Thymus (tissue), 14 donors: ENCODE measurements at places on chromosomes 16 and 17. TPM values are rescaled to one million over a fixed set of nuclear protein-coding genes. Genes with fewer than 3 reads are reported as not detected.

DNA sequence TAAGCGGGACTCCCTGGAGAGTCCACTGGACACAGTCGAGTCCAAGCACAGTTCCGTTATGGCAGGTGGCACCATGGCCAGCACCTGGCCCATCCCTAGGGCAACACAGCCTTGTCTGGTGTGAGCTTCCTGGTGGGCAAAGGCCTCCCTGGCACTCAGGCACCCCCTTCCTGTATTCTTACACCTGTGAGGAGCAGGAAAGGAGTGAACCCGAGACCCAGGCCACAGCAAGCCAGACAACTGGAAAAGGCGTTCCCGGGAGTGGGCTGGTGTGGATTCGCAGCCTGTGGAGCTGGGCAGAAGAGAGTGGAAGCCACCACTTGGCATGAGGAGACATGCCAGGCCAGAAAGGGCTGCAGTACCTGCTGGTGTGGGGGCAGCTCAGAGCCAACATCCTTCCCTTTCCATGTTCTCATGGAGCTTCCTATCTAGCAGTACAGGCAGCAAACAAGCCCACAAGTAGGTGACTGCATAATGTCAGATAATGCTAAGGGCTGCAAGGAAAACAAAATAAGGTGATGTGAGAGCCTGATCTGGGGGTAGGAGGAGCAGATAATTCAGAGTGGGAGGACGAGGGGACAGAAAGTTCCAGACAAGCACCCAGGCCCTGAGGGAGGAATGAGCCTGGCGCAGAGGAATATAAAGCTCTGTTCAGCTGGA lies 87.0 kb downstream of the GNAO1 start:
- DNase-seq: no peak

GRCh38 chr16:76976101-76976500 lies 214.9 kb upstream of the MON1B start:
- peak; percentile 9 for DNase-seq

- no peak for DNase-seq
Observed at GRCh38 chr17:39246274-39246673, 20.5 kb upstream of the STAC2 start.

- no peak for DNase-seq
Observed at GRCh38 chr17:30942308-30943079, 20.7 kb downstream of the ADAP2 start.

- peak; percentile 86 for DNase-seq
Observed at GRCh38 chr17:38925263-38925995, at the start of gene LASP1NB. TSS of gene LASP1NB (plus strand) at chr17:38925614.

- DNase-seq: no peak
Observed at GRCh38 chr16:19940195-19940594, 55.5 kb upstream of the GPRC5B start.

- peak; percentile 2 for DNase-seq
Observed at GRCh38 chr17:33964344-33964979, 290.6 kb upstream of the CCL2 start.

GRCh38 chr17:9677411-9677810 lies 32.1 kb downstream of the USP43 start:
- DNase-seq: no peak

GRCh38 chr17:56434610-56435009 lies 158.9 kb upstream of the NOG start:
- DNase-seq: no peak

DNA sequence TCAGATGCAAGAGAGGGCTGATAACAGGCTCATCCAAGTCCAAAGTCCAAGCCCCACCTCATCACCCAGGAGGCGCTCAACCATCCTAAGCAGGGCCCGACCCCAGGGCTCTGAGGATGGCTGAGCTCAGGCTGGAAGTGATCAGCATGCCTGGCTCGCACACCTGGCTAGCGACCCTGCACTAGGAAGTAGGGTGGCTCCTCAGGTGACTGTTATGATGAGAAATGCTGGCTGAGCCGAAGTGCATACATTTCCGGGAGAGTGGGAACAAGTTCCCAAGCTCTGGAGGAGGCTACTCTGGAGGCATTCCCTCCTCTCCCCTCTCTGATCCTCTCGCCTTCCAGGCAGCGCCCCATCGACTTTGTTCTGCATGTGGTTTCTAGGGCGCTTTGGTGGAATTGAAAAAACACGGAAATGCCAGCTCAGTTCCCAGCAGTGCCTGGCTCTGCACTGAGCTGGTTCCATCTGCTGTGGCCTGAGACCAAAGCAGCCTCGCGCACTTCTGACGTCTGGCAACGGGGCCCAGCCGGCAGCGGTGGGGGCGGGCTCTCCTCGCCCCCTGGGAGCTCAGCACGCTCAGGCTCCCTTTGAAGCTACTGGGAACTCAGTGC lies 130.3 kb downstream of the IRF8 start:
- DNase-seq: no peak

- DNase-seq: no peak
Observed at GRCh38 chr17:10177913-10178505, 20.4 kb downstream of the GAS7 start.

- no peak for DNase-seq
Observed at GRCh38 chr16:86975445-86975844, 341.7 kb downstream of the C16orf95 start.

DNA sequence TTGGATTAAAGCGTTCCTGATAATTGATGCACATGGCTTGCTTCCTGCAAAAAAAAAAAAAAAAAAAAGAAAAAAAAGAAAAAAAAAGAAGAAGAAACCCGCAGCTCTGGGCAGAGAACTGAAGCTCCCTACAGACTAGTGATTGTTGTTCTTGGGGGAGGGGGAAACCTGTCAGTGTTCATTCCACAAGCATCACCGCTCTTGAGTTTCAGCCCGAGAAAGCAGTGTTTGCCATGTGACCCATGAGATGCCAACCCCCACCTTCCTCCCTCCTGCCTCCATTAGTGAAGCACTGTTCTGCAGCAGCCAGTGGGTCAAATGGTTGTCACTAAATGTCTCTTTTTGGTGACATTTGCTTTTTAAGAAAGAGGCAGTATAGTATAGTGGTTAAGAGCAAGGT lies 1.7 kb downstream of the USP43 start:
- no peak for DNase-seq

GRCh38 chr16:29993903-29994599 lies 1.4 kb downstream of the HIRIP3 start:
- no peak for DNase-seq

DNA sequence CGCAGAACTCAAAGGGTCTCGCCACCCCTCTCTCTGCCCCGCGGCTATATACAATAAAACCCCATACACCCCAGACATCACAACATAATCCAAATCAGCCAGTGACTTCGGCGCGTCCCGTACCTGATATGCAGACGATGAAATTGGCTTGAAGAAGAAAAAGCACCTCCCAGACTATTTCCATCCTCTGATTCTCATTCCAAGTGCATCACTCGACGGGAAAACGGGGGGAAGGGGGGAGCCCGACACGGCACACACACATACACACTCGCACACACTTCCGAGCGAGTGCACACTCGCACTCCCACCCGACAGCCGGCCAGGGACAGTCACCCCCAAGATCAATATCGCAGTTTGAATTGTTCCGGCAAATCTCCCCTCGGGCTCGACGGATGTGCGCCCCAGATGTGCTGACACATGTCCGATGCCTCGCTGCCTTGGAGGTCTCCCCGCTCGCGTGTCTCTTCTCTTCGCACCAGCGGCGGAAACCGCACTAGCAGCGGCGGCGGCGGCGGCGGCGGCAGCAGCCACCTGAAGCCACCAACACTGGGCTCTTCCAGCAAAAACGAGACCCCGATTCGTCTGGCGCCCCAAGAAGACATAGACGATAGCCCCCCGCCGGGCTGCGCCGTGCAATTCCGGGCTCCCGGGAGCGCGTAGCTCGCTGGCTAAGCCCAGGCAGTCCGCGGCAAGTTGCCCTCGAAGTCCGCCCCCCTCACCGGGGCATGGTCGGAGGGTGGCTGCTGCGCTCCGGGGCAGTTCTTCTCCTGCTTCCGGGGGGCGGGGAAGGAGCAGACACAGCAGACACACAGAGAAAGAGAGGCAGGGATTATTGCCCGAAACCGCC lies 688 bp downstream of the CA10 start:
- no peak for DNase-seq

- no peak for DNase-seq
Observed at GRCh38 chr17:42850954-42851353, at the start of gene AOC3. TSS of gene AOC3 (plus strand) at chr17:42851199. CDS start at chr17:42851344, 145 bp downstream.

GRCh38 chr16:63617990-63618763 lies 1503.7 kb downstream of the CDH11 start:
- DNase-seq: no peak

DNA sequence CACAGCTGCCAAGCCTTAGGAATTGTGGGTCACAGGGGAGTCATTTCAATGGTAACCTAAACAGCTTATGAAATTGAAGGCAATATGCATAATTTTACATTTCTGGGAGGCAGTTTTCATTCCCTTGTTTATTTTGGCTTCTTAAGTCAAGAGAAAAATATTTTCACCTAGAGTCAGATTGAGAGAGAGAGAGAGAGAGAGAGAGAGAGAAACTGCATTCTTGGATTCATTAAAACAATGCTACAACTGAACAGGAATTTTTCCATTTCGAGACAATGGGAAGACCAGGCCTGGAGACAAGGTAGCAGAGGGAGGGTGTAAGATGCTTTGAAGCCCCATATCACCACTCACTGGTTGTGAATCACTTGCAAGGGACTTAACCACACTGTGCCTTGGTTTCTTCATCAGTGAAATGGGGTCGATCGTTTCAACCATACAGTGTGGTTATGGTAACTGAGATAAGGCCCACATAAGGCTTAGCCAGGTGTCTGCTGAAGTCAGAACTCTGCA lies 224.7 kb upstream of the IRX3 start:
- DNase-seq: peak; percentile 11

- DNase-seq: no peak
Observed at GRCh38 chr16:53730693-53731092, 26.7 kb downstream of the FTO start.

GRCh38 chr16:20904507-20905081 lies 4.0 kb downstream of the LYRM1 start:
- DNase-seq: no peak

Gene PDPR
- total RNA-seq: 8.4 TPM

Gene CCR7
- total RNA-seq: 60.3 TPM

Gene SMIM36
- not detected for total RNA-seq

Gene KRT34
- total RNA-seq: 0.52 TPM

Gene CTRL
- 0.61 TPM for total RNA-seq
